ENCODE measurements at places on chromosomes 16 and 17.

DNA sequence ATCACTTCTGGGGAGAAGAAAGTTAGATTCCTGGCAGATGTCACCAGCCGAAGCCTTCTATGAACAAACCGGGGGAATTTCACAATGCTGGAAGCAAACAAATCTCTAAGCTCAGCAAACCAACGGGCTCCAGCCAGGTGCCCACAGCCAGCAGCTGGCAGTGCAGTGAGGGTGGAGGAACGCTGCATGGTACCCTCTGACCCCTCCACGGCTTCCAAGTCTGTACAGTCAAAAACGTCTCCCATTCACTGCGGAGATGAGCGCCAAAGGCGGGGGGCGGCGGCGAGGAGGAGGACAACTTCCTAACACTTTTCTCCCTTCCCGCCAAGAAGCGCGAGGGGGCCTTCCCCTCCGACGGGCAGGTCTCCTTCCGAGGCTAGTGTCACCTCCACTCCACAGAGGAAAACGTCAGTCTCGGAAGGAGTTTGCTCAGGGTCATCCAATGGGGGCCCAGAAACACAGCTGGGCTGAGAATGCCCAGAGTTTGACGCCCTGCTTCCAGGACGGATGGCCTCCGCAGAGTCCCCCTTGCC lies 924 bp downstream of the ZNF598 start:
- DNase-seq, result no peak

GRCh38 chr17:5511401-5512225 lies 25.2 kb downstream of the MIS12 start:
- DNase-seq, result no peak

DNA sequence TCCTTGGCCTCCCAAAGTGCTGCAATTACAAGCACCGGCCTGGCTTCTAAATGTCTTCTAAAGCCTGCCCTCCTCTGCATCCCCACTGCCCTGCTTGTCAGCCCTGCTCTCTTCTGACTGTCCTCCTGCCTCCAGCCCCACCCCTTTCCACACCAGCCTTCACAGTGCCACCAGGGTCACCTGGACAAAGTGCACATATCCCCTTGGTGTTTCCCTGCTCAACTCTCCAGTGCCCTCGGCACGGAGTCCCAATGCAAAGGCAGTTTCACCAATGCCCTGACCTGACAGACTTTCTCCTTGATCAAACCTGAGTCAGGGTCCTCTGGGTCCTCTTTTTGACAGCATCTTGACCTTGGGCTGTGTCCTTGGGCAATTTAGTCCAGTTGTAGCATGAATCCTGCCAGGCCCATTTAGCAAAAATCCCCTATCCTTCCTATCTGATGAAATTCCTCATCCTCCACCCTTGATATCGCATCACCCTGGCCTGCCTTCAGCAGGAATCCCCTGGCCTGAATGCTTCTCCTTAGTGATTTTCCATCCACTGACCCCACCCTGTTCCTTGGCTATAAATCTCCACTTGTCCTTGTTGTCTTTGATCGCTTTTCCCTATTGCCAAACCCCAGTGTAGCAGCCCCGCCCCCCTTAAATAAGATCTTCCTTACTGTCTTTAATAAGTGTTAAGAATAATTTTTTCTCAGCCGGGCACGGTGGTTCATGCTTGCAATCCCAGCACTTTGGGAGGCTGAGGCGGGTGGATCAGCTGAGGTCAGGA lies 42.7 kb upstream of the ETV4 start:
- no peak for DNase-seq

DNA sequence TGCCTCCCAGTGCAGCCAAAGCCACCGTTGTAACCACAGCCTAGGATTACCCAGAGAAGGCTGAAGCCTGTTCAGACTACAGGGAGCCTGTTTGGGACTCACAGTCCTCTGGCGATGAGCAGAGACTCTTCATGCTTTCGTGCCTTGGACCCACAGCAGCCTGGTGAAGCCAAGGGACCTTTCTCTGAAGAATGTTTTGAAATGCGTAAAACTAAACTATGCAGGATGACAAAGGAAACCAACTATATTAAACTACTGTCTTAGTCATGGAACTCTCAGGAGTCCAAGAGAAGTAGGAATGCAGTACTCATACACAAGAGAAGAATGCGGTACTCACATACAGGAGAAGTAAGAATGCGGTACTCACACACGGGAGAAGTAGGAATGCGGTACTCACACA lies 20.9 kb downstream of the ABR start:
- no peak for DNase-seq

DNA sequence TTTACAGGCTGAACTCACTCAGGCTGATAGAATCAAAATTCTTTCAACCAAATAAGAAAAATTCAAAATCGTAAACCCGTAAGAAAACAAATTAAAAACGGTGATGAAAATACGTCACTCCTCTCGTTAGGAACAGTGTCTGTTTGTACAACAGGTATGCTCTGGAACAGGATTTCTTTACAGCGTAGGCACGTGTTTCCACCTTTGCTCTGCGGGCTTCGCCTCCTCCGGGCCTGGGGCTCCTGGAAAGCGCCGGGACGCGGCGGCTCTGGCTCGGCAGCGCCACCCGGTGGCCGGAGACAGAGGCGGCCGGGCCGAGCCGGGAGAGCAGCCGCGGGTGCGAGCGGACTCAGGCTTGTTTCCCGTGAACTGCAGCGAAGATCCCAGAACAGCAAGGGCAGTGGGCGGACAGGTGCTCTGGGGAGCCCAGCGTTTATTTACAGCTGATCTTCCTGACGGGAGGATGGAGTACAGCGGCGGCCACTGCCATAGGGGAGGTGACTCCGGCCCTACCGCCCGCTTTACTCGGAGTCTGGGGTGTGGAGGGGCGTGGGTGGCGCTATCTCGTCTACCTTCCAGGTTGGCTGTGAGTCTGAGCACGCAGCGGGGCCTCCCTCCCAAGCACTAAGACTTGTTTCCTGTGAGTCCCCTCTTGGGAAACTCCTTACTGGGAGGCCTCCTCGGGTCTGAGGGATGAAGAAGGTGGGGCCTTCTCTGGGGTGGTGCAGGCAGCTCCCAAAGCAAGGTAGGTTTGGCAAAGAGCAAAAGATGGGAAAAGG lies 40.5 kb upstream of the ATP2A3 start:
- no peak for DNase-seq

DNA sequence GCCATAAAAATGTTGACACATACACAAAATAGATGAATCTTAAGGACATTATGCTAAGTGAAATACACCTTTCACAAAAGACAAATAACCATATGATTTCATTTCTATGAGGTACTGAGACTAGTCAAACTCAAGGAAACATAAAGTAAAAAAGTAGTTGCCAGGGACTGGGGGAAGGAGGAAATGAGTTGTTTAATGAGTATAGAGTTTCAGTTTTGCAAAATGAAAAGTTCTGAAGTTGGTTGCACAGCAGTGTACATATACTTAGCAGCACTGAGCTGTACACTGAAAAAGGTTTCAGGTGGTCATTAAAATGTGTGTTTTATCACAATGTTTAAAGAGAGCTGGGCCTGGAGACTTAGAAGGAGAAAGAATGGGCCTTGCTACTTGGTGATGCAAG lies 4.7 kb upstream of the SLC13A2 start:
- DNase-seq, result no peak

GRCh38 chr16:72948238-72948829 lies 99.6 kb downstream of the ZFHX3 start:
- DNase-seq, result no peak

GRCh38 chr16:85202051-85202601 lies 89.9 kb upstream of the CIBAR2 start:
- no peak for DNase-seq

DNA sequence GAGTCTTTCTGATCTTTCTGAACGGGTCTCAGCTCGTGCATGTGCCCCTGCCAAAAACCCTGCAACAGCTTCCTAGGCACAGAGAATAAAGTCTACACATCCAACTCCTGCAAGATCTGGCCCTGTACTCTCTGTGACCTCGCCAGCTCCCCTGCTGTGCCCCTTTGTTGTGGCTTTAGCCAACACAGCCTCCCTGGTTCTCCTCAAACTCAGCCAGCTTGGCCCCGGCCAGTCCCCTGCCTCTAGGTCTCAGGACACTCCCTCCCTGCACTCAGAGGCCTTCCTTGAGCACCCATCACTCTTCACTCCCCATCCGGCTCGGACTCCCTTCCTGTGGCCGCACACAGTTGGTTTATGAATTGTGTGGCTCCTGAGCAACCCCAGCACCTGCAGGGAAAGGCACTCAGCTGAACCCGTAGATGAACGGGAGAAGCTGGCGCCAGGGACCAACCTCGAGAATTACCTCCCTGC lies 1.4 kb downstream of the CEP131 start:
- DNase-seq, result no peak

DNA sequence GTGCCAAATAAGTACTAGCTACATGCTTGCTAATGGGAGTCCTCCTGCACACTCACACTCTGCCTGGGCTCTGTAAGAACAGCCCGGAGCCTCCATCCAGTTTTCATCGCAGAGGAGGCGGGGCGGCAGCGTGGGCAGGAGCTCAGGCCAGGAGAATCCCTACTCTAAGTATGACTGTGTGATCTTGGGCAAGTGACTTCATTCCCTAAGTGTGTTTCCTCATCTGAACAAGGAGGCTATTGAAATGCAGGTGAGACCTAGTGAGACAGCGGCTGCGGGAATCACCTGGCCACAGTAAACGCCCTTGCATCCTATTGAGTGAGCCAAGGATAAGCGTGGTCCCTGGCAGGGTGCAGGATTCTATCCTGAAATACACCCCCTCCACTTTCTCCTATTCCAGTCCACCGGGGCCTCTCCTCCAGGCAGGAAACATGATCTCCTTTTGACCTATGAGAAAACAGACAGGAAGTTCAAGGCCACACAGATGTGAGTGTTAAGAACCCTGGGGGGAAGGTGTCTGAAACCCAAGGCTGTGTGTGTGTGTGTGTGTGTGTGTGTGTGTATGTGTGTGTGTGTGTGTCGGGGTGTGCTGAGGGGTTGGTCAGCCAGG lies 5.2 kb upstream of the RAI1 start:
- no peak for DNase-seq

DNA sequence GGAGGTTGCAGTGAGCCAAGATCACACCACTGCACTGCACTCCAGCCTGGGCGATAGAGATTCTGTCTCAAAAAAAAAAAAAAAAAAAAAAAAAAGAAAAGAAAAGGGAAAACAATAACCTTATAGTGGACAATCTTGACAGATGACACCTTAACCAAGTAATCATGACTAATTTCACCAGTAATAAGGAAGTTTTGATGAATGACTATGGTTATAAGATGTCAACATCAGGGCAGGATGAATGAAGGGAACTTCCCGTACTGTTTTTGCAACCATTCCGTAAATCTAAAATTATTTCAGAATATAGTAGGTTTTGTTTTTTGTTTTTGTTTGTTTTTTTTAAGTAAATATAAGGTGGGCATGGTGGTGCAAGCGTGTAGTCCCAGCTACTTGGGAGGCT lies 23.0 kb downstream of the GSPT1 start:
- no peak for DNase-seq

GRCh38 chr16:88770461-88771293 lies 14.3 kb downstream of the PIEZO1 start:
- DNase-seq, result no peak

- peak; percentile 80 for DNase-seq
Measured at GRCh38 chr17:57597531-57598453, 147.3 kb downstream of the CCDC182 start.

GRCh38 chr17:35889818-35890773 lies 9.9 kb upstream of the CCL5 start:
- peak; percentile 1 for DNase-seq

- DNase-seq, result peak; percentile 52
Measured at GRCh38 chr17:39194089-39194984, 3.1 kb downstream of the CACNB1 start.

DNA sequence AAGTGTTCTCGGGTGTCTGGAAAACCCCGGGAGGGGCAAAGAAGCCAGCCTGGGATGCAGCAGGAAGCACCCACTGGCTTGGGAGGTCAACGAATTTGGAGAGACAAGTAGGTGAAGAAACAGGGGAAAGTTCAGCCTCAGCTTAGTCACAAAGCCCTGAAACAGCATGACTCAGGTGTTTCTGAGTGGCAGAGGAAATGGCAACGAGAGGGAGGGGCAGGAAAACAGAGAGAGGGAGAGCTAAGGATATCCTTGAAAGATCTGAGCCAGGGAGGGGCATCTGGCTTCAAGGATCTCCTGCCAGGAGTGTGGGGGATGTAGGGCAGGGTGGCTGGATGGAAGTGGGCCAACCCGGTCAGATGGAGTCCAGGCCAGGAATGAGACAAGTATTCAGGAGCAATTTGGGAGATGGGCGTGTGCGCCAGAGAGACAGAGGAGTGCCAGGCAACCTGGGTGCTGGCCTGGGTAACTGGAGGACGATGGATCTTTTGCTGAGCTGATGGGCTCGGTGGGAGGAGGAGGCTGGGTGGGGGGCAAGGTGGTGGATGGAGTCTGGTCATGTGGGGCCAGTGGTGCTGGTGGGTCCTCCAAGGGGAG lies 27.2 kb downstream of the ABCC3 start:
- DNase-seq, result no peak

DNA sequence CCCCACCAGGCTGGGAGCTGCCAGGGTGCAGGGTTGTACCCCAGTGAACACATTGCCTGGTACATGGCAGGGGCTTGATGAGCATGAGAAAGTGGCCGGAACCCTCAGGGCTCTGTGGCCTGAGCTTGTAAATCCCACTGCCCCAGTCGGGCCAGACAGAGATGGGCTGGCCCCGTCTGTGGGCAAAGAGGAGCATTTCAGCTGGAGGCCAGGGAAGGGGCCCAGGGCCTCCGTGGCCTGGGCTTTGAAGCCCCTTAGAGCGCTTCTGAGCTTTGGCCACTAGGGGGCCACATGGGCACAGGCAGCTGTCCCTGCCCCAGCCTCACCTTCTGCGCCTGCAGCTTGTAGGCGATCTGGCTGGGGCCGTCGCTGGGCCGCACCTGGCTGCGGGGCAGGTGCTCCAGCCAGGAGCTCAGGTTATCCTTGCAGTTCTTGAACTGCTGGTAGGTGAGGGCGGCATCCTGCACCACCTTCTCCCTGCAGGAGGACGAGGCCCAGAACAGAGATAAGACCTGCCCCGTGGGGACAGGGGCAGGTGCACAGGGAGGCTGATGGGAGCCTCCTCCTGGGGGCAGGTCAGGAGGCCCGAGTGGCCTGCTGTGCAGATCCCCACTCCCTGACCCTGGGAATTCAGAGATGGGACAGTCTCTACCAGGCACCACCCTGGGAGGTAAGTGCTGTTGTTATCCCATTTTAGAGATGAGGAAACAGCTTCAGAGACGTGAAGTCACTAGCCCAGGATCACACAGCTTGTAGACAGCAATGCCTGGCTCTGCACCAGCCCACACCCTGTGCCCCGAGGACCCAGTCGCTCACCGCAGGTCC lies 12.8 kb downstream of the EVPL start:
- peak; percentile 43 for DNase-seq
